ENCODE measurements at places on chromosomes 1 and 21.

DNA sequence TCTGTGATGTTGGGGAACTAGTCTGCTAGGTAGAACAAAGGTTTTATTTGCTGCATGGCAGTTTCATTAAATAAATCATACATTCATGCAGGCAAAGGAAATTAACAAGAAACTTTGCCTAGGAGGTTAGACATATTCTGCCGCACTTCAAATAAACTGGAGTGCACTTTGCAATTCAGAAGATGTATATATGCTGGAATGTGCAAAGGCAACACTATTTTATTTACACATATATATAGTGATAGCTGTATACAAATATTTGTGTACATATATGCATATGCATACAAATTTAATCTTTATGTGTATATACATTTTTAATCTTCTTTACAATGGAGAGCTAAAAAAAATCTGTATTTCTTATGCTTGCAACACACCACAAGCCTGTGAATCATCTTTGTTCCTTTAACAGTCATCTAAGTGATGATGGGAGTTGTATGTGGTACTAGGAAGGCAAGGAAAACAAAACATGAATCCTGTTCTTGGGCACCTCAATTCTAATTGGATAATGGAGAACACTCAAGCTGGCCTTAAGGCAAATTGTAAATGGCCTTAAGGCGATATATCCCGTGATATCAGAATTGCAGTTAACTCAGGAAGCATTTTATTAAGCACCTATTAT, 605.8 kb upstream of the CAMK1G start:
- no peak for DNase-seq

GRCh38 chr1:222898191-222898527, 83.3 kb downstream of the DISP1 start:
- DNase-seq, result no peak

GRCh38 chr1:53132176-53132575, 10.3 kb downstream of the SLC1A7 start:
- DNase-seq, result no peak

- DNase-seq, result no peak
Observed at GRCh38 chr1:201103666-201104065, 8.6 kb downstream of the CACNA1S start.

- DNase-seq, result no peak
Observed at GRCh38 chr1:167856711-167857418, 57.1 kb downstream of the ADCY10 start.

DNA sequence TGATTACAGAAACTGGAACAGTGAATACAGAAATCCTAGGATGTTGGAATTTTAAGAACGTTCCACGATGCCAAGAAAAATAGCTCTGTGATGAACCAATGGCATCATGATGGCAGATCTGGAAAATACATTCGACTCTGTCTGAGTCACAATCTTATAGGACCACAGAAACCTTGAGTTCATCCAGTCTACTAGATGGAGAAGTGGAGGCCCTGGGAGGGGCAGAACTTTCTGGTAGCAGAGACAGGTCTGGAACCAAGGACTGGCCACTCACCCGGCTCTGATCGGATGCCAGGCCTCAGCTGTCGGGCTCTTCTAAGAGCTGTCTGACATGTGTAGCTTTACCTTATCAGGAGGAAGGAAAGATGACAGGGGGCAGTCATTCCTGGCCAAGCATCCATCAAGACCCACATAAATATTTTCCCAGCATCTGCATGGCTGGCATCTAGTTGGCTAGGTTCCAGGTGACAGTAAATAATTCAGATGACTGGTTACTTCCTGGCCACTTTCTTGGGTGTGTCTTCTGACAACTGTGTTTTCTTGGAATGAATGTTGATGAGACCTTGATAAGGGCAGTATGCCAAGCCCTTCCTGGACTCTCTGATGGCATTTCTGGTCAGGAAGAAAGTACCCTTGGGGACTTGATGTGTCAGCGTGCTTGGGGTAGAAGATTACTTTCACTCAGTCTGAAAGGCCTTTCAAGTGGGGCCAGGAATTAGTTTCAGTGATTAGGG, 72.6 kb upstream of the TRABD2B start:
- no peak for DNase-seq

DNA sequence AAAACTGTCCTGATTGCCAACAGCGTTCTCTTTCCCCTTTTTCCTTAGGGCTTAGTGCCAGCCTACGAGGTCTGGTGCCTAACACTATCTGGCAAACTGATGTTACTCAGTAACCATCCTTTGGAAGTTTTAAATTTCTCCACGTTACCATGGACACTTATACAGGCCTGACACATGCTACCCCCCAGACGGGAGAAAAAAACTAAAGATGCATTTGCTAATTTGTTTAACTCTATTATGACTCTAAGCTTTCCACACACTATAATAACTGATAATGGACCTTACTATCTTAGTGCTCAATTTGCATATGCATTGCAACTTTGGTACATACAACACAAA, 36.8 kb downstream of the CLCA1 start:
- no peak for DNase-seq

DNA sequence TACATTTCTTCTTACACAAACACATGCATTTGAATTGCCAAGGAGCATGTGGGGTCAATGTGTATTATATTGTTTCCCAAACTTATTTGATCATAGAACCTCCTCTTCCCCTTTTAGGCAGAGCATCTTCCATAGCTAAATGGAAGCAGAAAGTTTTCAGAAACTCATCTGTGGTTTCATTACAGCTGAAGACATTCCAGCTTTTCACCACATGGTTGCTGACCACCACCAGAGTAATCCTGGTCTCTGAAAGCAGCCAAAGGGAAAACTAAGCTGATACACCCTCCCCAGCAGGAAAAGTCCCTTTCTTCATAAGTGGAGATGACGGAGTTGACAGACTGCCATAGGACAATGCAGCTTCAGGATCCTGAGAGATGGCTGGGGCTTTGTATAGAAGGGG, 30.2 kb upstream of the OTUD3 start:
- DNase-seq, result no peak
